H4 (cell line): ENCODE measurements at places on chromosomes 7 and 10. TPM values are rescaled to one million over a fixed set of nuclear protein-coding genes. Genes with fewer than 3 reads are reported as not detected.
A peak's percentile ranks its signal among the peaks of the same experiment; 100 is the strongest.

HOXA7 gene
- total RNA-seq, result 2.0 and 2.2 TPM in 2 replicates

SPDYE1 gene
- not detected in 2 replicates for total RNA-seq

BLNK gene
- 0.10 TPM in 1 of 2 replicates, not detected in the other for total RNA-seq

MYL10 gene
- total RNA-seq, result not detected in 2 replicates

FGFBP3 gene
- total RNA-seq, result 0.21 and 0.45 TPM in 2 replicates

YAE1 gene
- 56.8 and 85.4 TPM in 2 replicates for total RNA-seq

IGF2BP3 gene
- 68.8 and 110 TPM in 2 replicates for total RNA-seq

SYNPO2L gene
- 0.02 TPM in 1 of 2 replicates, not detected in the other for total RNA-seq

ABHD11 gene
- total RNA-seq, result 25.8 and 37.7 TPM in 2 replicates

DBF4 gene
- total RNA-seq, result 77.7 and 87.3 TPM in 2 replicates

KCNIP2 gene
- total RNA-seq, result not detected in 2 replicates

TMEM196 gene
- total RNA-seq, result not detected in 2 replicates

VSTM4 gene
- 0.23 and 0.29 TPM in 2 replicates for total RNA-seq

ST8SIA6 gene
- 0.14 TPM in 1 of 2 replicates, not detected in the other for total RNA-seq

DNA sequence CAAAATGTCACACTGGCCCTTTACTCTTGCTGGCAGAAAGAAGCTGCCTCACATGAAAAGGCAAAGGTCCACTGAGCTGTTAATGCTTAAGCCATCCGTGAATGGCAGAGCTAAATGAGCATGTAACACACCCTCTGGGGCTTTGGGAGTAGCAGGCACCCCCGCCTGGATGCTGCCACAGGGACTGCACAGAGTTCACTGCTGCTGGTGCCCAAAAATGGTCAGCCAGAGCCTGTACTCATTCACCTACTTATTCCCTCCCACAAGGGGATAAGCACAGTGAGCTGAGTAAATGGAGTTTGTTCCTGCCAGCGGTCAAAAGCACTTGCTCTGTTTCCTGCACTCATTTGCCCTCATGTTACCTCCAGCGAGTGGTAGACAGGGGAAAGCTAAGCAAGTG lies 374.0 kb upstream of the STEAP1 start:
- no peak for DNase-seq

GRCh38 chr7:90709501-90710465 lies 113.7 kb downstream of the CDK14 start:
- no peak for DNase-seq

GRCh38 chr10:35598379-35598778 lies 6.8 kb upstream of the GJD4 start:
- no peak for DNase-seq

- no peak for DNase-seq
These were observed 7.6 kb downstream of the CYCS start for GRCh38 chr7:25117226-25118047.

DNA sequence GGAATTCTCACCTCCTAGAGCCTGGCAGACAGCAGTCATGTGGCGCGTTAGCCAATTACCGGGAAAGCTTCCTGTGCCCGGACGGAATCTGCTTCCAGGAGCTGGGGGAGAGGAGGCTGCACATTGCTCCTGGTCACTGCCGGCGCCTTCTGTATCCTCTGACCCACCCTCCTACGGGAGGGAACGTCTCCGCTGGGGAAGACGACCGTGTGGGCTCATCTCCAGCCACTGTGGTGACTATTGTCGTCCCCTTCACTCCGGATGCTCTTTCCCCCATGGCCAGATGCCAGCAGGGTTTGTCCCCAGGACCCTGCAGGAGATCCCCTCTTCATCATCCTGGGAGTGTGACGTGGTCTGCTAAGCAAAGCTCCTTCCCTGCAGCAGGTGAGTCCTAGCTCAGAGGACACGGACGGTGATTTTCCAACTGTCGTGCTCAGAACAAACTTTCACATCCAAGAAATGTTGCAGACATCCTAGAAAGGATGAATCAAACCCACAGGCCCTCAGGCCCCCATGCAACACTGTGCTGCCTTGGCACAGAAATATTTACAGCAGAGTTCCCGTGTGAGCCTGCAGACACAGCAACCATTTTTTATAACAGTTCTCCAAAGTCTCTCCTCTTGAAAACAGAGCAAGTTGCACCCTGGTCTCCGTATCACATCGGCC lies 29.6 kb upstream of the FAM20C start:
- DNase-seq, result no peak

- DNase-seq, result peak; percentile 15
These were observed 184.7 kb upstream of the PCDH15 start for GRCh38 chr10:54985732-54986131.

DNA sequence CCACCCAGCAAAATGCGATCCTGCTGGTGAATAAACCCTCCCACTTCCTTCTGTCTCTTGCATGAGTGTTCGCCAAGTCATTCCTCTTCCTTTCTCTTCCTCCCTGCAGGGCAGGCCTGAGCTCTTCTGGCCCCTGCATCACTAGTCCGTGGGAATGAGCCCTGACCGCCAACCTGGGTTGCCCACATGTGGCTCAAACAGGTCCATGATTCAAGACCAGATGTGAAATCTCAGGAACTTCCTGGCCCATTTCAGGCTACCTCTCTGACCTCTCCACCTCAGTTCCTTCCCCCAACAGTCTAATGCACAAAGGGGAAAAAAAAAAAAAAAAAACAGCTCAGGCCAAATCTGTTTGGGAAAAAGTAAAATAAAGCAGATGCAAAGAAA lies 5.4 kb upstream of the YWHAG start:
- DNase-seq, result peak; percentile 78

- DNase-seq, result no peak
These were observed 27.1 kb downstream of the SLF2 start for GRCh38 chr10:100939763-100940344.

GRCh38 chr10:58326967-58327381 lies 7.8 kb upstream of the UBE2D1 start:
- no peak for DNase-seq

DNA sequence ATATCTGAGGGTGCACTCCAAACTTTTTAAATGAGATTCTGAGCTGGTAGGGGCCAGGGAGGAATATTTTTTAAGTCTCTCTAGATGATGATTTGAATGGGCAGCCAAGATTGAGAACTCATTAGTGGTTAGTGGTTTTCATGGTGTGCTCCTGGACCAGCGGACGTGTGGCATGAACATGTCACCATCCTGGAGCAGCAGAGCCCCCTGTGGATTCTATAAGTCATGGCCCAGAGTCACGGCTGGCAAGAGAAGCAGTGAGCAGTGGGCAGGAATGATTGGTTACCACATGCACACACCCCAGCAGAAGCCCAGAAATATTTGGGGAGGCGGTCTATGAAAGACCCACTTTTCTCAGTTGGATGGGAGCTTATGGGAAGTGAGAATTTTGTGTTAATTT lies 21.2 kb upstream of the UCN3 start:
- DNase-seq, result peak; percentile 61

DNA sequence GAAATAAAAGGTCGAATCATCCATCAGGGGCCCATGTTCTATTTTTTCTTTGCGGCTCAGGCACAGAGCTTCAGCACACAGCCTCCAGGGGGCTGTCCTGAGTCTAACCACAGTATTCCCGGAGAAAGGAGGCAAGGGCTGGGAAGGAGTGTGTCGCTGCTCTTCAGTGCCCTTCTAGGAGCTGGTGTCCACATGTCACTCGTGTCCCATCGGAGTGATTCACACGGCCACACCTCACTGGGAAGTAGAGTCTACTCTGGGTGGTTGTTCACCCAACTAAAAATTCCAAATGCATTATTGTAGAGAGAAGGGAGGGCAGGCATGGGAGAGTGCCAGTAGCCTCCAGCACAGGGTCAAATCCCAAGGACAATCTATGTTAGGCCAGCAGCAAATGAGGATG lies 114.8 kb upstream of the LANCL2 start:
- peak; percentile 77 for DNase-seq

DNA sequence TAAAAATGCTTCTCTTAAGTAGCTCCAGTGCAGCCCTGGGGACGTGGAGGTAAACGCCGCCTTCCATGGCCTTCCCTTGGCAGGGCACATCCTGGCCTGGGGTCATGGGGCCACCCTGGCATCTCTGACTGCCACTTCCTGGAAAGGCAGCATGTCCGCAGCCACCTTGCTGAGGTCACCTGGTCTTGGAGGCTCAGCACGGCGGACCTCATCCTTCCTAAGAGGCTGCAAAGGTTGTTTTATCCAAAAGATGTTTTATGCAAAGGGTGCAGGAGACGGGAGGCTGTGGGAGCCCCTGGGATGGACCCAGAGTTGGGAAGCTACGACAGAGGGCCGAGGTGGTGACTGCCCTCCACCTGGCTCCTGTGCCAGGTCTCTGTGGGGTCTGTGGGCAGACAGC lies 106.0 kb downstream of the TCERG1L start:
- DNase-seq, result no peak

DNA sequence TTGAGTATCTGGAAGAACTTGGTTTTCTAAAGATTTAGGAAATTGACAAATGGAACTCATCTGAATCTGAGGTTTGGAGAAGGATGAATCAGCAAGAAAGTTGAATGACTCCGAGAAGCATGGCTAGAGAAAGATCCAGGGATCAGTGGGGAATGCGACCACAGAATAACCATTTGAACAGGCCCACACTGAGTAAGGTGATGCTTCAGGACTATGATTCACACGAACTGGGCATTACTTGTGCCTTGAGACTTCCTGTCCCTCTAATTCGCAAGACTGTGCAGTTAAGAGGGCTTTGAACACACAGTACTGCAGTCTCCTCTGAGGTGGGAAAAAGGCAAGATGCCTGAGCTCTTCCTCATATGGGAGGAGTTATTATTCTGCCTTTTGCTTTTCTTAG lies 395.5 kb upstream of the POM121L12 start:
- peak; percentile 78 for DNase-seq

DNA sequence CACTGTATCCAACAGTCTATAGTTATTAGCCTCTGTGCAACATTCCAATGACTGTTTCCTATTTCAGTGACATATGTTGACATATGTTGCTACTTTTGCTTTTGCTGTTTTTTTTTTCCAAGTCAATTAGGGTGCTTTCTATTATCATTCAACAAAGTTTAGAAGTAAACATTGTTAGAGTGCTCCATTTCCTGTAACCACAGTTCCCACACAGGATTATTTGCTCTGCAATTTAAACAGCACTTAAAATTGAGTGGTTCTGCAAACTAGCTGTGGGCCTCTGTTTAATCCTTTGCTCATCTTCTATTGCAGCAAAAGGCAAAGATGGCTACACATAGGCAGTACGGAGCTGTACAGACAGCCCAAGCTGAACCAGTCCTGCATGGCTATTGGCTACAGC lies 46.5 kb upstream of the PTN start:
- DNase-seq, result peak; percentile 73

GRCh38 chr10:75977139-75977538 lies 545.7 kb downstream of the LRMDA start:
- no peak for DNase-seq

DNA sequence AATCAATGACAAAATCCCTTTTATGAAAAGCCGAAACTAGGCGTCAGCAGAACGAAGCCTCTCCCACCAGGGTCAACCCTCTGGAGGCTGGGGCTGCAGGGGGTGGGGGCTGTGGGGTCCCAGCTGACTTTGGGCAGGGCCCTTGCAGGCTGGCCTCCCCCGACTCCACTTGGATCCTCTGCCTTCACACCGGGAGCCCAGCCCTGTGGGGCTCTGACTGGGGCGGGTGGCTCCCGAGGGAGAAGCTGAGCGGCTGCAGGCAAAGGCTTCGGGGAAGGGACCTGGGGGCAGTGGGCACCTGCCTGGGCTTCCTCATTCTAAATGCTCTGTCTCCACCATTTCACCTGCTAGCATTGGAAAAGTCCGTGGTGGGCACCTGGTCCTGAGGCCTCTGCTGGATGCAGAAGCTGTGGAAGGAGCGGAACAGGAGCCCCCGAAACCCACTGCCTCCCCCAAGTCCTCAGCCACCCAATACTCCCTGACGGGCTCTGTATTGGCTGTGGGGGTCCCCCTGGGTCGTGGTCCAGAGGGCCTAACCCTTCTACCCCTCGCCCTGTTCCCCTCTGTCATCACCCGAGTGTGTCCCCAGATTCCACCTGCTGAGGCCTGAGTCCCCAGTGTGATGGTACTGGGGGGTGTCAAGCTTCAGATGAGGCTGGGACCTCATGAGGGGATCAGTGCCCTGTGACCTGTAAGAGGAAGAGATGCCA lies 108.6 kb downstream of the DNAJB6 start:
- no peak for DNase-seq

DNA sequence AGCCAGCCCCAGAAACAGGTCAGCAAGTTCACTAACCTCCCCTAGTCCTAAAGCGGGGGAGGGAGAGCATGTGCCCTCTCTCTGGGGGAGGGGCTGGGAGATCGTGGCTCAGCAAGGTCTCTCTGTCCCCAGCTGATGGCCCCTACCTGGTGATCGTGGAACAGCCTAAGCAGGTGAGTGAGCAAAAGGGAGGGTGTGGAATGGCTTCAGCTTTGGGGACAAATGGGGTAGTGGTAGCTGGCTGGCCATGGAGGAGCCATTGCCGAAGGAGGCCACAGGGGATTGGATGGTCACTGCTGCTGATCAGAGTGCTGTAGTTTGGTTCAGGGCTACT lies 779 bp downstream of the NFKB2 start:
- DNase-seq, result no peak

GRCh38 chr10:26681076-26681475 lies 16.4 kb upstream of the PDSS1 start:
- no peak for DNase-seq

DNA sequence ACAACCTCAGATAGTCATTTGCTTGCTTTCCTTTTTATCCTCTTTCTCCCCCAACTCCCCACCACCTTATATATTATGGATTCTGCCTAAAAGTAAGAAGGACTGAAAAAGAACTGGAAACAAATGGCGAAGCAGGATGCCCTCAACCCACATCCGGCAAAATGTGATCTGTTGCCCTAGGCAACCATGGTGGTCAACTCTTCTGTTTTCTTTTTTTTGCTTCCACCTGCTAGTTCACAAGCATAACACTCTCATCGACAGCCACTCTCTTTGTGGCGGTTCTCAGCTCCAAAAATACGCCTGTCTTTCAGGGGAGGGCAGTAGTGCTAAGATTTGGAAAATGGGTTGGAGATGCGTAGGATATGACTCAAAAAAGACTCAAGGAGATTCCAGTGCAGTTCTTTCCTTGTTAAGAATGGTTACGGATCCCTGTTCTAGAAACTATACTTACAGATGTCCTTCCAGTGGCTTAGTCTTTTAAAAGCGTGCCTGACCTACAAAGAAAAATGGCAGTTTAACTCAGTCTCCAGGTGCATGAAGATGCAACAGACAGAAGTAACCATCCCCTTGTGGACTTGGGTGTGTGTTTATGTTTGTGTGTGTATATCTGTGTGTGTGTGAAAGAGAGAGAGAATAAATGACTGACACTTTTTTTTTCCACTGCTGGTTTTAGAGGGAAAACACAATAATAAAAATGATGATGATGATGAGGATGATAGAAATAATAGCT lies 10.7 kb downstream of the APBB1IP start:
- no peak for DNase-seq

DNA sequence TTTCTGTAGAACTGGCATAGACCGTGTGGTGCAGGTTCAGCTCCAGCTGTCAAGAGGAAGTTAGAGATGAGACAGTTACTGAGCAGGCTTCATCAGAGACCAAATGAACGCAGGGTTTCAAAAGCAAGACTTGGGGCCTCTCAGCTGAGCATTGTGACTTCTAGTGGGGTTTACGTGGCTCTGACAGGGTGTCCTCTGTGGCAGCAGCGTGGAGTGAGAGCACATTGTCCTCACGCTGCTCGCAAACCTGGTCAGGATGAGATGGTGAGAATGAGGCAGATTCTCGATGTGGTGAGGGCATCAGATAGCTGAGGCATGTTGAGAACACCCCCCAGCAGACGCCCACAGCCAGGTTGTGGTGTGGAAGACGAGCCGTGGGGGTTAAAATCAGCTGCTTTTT lies 126.0 kb downstream of the DNAJB6 start:
- DNase-seq, result no peak
